H1 (cell line): ENCODE measurements at places on chromosomes 5 and 9. TPM values are rescaled to one million over a fixed set of nuclear protein-coding genes. Genes with fewer than 3 reads are reported as not detected.

- DNase-seq: no peak
Measured at GRCh38 chr5:1322036-1322900, 22.6 kb downstream of the CLPTM1L start.

DNA sequence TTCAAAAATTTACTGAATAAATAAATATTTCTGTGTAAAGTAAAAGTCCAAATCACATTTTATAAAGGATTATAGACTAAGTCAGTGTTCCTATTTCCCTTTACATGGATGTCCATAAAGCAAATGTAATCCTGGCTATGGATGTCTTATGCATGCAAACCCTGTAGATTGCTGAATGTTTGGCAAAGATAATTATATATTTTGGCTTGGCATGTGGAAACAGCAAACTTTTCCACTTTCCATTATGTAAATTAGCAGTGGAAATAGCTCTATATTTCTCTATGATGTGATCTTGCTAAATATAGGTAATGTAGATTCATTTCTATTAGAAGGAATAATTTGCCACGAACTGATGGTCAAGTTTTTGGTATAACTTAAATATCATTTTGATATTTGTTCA is 66.5 kb downstream of the CWC27 start:
- no peak for DNase-seq

The LEAP2 gene
- 1.1 and 2.9 TPM in 2 replicates for total RNA-seq

The CDH12 gene
- total RNA-seq: not detected in 2 replicates
